Immature natural killer cell (primary cell): ENCODE measurements at places on chromosomes 13 and 19. TPM values are rescaled to one million over a fixed set of nuclear protein-coding genes. Genes with fewer than 3 reads are reported as not detected.

The NALCN gene
- polyA plus RNA-seq = not detected

The LCP1 gene
- polyA plus RNA-seq = 2,414 TPM

DNA sequence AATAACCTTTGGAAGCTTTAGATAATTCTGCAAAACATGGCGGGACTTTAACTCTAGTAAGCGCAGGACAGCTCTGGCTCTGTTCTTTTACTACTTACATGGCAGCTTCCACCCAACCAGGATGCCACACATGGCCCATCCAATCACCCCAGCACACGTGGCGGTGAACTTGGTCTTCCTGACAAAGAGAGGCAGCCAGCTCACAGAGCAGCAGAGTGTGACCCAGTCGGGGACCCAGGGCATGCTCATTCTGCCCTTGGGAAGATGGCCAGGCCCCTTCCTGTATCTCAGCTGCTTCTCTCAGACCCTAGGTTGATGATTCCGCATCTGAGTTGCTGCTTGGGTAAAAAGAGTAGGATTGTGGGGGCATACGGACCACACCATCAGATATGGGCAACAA lies 172.1 kb downstream of the USP12 start:
- no peak for DNase-seq
- peaks cover 3% of the 10 kb centered on the region for H3K27me3 ChIP-seq
- H3K36me3 ChIP-seq = no peaks in the 10 kb centered on the region
- no peak overlapping the region for H3K27ac ChIP-seq
- peaks cover 7% of the 10 kb centered on the region for H3K4me1 ChIP-seq
- H3K4me3 ChIP-seq = no peak overlapping the region

DNA sequence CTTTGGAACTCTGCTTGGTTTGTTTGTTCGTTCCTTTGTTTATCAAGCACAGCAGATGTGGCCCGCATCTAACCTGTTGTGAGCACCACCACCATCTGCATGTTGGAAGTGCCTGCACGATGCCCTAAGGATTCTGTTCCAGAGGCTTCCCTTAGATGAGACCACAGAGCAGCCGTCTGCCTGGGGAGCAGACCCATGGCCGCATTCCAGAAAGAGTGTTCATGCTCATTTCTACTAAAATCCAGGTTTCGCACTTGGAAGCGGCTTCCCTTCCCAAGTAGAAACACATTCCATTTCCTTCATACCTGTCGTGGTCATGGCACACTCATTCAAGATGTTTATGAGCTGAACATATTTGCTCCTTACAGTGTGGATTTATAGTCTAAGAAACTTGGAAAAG lies 27.2 kb downstream of the COL4A2 start:
- no peak overlapping the region for H3K27ac ChIP-seq
- no peaks in the 10 kb centered on the region for H3K36me3 ChIP-seq
- H3K4me3 ChIP-seq = no peak overlapping the region
- no peaks in the 10 kb centered on the region for H3K4me1 ChIP-seq
- no peak for DNase-seq
- H3K27me3 ChIP-seq = peaks cover 3% of the 10 kb centered on the region

DNA sequence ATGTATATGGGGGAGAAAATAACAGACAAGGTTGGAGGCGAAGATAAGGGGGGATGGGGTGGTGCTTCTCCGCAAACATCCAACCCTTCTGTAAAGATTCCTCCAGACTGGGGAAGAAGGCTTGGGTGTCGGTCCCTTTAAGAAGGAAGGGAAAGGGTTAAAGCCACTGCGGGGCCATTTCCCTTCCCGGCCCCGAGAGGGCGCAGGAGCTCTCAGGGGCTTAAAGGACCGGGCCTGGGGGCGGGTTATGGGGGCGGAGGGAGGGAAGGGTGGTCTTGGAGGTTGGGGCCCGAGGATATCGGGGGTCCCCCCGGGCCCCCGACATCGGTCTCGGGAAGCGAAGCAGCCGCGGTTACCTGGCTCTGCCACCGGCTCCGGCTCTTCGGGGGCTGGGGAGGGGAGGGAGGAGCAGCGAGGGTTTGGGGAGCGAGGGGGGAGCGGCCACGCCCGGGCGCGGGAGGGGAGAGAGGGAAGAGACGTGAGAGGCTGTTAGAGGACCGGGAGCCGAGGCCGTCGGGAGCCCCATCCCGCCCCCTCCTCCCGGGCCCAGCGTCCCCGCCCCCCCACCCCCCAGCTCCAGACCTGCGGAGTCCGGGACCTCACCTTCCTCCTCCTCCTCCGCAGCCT lies 2.8 kb downstream of the TNNT1 start:
- DNase-seq = no peak
- no peak overlapping the region for H3K27ac ChIP-seq
- no peaks in the 10 kb centered on the region for H3K4me1 ChIP-seq
- H3K36me3 ChIP-seq = no peaks in the 10 kb centered on the region
- H3K27me3 ChIP-seq = peaks cover 36% of the 10 kb centered on the region
- no peak overlapping the region for H3K4me3 ChIP-seq

- H3K4me3 ChIP-seq = no peak overlapping the region
- H3K36me3 ChIP-seq = no peaks in the 10 kb centered on the region
- H3K27me3 ChIP-seq = peaks cover 2% of the 10 kb centered on the region
- no peaks in the 10 kb centered on the region for H3K4me1 ChIP-seq
- no peak for DNase-seq
These were observed 65.0 kb upstream of the FNDC3A start for GRCh38 chr13:48910686-48911085.

DNA sequence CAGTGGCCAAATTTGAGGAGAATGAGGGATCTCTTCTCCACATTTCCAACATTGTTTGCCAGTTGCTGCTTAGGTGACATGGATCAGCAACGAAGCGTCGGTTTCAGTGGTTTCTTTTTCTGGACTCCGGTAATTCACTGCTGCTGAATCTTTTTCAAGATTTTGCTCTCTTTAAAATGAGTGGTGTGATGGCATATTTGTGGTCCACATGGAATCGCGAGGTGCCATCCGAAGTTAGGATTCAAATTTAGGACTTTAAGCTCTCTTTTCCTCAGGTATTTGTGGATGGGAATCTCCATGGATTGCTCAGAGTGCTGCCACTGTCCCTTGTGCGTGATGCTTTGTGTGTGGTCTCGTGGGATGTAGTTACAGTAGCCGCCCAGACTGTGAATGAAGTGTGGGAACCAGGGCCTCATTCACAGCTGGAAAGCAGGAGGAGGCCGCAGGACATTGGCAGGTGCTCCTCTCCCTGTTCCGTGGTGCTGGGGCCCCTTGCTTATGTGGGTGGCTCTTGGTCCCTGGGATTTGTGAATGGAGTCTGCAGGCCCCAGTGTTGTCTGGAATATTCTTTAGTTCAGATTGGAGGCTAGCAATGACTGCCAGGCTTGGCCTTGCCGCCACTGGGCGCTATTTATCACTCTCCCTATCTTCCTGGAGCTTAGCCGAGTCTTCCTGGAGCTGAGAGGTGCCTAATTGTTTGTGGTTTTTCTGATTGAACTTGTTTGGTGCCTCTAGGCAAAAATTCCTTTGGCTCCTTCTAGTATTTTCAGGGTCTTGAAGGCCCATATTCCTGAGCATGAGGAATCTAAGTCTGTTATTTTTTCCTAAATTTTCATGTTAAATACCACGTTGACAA lies 1.5 kb downstream of the ILF3 start:
- peak overlapping the region; percentile 95 for H3K27ac ChIP-seq
- peaks cover 55% of the 10 kb centered on the region for H3K4me1 ChIP-seq
- DNase-seq = peak; percentile 14
- H3K27me3 ChIP-seq = peaks cover 40% of the 10 kb centered on the region

GRCh38 chr13:90974249-90974975 lies 373.1 kb upstream of the MIR17HG start:
- no peaks in the 10 kb centered on the region for H3K4me1 ChIP-seq
- DNase-seq = no peak
- no peaks in the 10 kb centered on the region for H3K36me3 ChIP-seq

DNA sequence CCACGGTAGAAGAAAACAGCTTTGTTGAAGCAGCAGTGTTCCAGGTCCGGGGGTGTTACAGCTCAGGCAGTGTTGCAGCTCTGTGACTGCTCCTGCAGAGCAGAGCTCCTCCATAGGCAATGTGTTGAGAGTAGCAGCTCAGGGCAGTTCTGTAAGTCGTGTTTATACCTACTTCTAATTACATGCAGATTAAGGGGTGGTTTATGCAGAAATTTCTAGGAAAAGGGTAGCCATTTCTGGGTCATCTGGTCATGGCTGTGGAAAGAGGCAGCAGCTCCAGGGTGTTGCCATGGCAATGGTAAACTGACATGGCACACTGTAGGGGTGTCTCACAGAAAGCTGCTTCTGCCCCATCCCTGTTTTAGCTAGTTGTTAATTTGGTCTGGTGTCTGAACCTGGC lies 316.4 kb downstream of the GPC5 start:
- DNase-seq = no peak
- no peaks in the 10 kb centered on the region for H3K36me3 ChIP-seq
- H3K27me3 ChIP-seq = no peaks in the 10 kb centered on the region
- H3K27ac ChIP-seq = no peak overlapping the region
- no peak overlapping the region for H3K4me3 ChIP-seq
